ENCODE measurements at places on chromosomes 1 and 21.
A peak's percentile ranks its signal among the peaks of the same experiment; 100 is the strongest.

- no peak for DNase-seq
Observed at GRCh38 chr1:172517545-172517944, 15.4 kb upstream of the SUCO start.

DNA sequence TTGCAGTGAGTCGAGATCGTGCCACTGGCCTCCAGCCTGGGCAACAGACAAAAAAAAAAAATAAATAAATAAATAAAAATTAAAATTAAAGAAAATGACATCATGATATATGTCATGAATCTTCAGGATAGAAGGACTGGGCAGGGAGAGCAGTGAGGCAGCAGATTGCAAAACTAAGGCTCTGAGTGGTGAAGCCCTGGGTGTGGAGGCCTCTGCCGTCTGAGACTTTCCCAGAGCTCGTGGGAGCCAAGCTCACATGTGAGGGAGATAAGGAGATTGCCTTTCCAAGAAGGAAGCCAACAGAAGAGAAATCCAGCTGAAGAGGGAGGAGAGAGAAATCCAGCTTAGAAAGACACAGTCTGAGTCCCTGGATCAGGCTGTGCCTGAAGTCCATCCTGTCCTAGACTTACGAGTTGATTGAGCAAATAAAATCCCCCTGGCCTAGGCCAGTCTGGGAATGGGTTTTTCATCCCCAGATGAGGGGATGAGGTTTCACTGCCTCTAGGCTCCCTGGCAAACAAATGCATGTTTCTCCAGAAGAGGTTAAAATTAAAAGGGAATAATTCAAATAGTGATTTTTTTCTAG is 142.0 kb upstream of the IGSF21 start:
- DNase-seq, result no peak

DNA sequence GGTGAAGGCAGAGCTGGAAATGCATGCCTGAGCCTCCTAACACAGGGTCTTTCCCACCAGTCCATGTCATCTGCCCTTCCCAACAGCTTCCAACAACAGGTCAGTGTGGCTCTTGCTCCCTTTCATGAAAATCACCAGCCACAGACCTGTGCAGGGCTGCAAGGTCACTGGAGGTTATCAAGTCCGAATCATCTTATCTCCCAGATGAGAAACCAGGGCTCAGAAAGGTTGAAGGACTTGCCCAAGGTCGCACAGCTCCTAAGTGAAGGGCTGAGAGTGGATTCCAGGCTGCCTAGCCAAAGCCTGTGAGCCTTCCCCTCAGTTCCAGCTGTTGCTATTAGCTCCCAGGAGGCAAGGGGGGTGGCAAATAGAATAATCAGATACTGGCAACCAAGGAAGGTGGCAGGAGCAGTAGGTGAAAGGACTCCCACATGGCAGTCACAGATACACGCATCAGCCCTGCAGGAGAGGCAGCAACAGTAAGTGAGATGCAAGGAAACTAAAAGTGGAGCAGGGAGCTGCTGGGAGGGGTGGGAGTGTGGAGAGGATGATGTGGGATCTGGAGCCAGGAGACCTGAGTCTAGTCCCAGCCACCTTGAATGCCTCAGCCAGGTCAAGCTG is 74.2 kb downstream of the SSBP3 start:
- no peak for DNase-seq

GRCh38 chr21:43322805-43323204 is 104.1 kb downstream of the SIK1 start:
- no peak for DNase-seq

DNA sequence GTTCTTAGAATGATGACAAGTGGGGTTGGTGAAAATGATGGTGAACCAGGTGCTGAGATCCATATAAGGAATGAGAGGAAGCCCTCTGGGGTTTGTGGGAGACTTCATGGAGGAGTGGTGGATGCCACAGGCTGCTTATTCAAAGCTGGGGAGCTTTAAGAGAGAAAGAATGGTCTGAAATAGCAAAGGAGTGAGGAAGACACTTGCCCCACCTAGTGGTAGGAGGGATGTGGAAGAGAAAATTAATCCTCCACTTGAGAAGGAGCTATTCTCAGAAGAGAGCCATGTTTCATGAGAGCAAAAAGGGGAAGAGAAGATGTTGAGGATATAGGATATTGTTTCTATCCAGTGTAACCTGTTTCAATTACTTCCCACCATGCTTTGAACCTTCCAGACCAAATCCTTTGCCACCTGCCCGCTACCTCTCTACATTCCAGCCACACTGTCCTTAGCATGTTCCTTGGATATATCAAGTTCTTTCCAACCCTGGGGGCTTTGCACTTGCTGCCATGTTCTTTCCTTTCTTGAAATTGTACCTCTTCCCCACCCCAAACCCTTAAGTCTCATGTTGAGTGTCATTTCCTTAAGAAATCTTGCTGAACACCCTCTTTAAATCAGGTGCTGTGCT is 19.6 kb upstream of the ZNF648 start:
- DNase-seq, result peak; percentile 11

DNA sequence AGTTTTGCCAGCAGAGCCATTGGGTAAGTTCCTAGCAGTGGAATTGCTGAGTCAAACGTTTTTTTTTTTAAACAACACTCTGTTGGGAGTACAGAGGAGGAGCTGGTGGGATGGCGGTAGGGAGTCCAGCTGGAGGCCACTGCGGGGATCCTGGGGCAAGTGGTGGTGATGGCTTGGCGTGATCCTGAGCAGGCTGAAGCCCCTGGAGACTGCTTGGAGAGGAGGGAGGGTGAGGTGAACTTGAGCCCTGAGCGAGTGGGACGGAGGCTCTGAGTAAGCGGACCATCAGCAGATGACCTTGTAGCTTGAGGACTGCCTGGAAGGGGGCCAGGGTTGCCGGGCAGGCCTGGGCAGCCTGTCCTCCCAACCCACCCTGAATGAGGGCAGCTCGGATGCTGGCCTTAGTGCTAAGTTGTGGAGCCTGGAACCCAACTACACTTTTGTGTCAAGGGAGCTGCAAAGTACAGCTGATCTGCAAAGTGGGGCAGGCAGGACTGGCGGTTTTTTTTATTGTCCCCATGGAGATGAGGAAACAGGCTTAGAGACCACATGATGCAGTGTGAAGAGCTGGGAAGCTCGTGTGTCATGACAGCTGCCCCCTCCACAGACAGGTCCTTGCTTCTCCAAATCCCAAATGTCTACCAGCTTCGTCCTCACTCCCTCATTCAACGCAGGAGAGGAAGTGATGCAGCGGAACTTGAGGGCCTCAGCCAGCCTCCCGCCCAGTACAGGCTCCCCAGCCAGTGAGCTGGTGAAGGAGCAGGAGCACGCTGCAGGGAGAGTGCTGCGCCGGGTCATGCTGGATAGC is 20.2 kb downstream of the MRPL37 start:
- peak; percentile 37 for DNase-seq

- no peak for DNase-seq
Observed at GRCh38 chr1:14280909-14281308, 317.6 kb upstream of the KAZN start.

- no peak for DNase-seq
Observed at GRCh38 chr21:32022146-32022545, 149.3 kb downstream of the HUNK start.

DNA sequence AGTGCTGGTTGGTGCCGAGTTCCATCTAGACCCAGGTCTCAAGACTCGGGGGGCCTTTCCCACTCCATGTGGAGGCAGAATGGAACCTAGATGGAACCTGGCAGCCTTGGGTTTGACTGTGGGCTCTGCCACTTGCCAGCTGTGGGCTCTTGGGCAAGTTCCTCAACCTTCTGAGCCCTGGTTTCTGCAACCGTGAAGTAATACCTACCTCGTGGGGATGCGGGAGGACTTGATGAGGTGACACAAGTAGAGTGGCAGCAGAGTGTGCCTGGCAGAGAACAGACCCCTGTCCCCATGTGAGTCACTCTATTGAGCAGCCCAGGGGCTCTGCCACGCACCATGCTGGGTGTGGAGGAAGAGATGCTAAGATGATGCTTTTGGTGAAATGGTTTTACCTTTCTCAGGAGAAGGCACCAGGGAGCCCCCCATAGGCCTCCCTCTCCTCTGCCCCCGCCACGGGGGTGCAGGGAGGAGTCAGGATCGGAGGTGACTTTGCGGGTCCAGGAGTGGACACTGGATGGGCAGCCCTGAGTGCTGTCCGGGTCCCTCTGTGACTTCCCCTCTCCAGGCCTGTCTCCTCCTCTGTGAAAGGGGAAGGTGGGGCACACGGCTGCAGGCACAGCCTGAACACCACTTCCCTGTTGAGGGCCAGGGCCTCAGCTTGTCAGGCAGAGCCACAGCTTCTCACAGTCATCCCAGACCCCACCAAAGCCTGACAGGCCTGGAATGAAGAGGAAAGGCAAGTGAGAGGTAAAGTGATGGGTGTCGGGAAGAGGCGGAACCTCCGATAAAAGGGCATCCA is 36.7 kb upstream of the EDN2 start:
- no peak for DNase-seq

DNA sequence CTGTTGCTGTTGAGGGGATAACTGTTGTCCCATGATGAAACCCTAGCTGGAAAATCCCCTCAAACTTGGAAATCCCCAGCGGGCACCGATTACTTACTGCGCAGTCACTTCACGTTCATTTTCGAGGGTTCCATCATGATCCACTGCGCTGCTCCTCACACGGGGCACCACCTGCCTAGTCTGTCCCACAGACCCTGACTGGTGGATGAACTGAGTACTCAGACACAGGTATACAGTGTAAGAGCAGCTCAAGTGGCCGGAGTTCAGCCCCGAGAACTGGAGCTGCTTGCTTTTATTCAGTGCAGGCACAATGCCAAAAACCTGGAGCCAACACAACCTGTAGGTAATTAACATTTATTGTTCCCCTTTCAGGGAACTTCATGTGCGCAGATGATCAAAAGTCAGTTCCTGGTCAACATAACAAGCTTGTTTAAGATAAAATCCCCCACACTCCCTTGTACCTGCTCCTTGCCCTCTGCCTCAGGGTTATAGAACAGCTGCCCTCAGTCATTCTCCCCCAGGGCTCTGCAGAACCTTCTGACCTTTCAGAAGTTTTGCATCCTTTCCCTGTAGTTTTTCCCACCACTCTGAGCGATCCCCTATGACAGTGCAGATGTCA is 46.5 kb upstream of the PRELP start:
- no peak for DNase-seq

GRCh38 chr1:18962855-18963737 is 6.6 kb upstream of the IFFO2 start:
- no peak for DNase-seq

DNA sequence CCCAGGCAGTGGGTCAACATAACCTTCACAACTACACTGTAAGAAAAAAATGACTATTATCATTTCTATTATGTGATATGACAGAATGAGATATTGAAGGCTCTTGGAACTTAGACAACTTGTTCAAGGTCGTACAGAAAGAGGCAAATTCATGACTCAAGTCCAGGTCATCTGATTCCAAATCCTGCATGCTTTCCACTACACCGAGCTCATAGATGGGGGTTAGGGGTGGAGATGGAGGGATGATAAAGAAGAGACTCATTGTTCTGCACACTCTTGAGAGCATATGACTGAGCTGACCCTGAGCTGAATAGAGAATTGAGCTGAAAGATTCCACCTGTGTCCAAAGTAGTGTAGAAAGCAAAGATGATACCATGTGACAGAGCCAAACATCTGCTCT is 2.8 kb downstream of the FCRL6 start:
- DNase-seq, result peak; percentile 28

- peak; percentile 23 for DNase-seq
Observed at GRCh38 chr1:63603810-63604209, 10.6 kb downstream of the PGM1 start.

GRCh38 chr1:169931795-169932231 is 38.1 kb upstream of the SCYL3 start:
- peak; percentile 36 for DNase-seq

- no peak for DNase-seq
Observed at GRCh38 chr1:47687631-47688460, 250.0 kb downstream of the FOXD2 start.

DNA sequence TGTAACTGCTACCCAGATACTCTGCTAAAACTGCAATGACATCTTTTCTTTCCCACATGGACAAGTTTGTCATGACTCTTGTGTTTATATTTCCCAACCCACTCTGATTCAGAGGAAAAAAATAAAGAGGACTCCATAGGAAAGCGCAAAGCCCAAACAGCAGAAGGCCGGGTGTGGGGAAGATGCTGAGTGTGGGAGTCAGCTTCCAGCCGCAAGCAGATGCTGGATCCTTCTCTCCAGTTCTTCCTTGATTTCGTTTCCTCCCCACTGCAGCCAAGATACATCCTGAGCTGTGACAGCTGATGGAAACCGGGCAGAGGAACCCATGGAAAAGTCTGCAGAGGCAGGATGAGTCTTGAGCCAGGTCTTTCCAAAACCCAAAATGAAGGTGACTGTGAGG is 498.2 kb downstream of the PLPP3 start:
- peak; percentile 91 for DNase-seq

DNA sequence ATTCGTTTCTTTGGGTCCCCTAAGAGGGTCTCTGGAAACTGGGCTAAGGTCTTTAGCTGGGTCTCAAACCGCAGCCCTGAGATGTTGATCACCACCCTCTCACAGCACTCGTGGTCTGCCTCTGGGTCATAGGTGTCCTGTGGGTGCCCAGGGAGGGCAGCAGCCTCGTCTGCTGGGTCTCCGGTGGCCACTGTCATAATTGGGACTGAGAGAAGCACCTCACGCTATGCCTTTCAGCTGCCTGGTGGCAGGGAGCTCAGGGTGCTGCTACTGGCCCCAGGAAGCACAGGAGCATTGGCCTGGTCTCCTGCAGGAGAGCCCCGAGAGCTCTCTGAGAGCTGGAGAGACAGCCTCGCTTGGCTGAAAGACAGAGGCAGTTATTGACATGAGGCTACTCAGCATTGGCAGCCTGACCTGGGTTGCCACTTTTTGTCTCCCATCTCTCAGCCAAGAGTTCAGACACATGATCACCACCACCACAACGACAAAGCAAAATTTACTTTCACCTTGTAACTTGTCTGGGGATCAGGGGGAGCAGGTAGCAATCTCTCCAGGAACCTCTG is 1.5 kb downstream of the KCNA2 start:
- DNase-seq, result no peak

GRCh38 chr1:198185759-198186158 is 29.0 kb downstream of the NEK7 start:
- DNase-seq, result no peak

GRCh38 chr21:29675451-29675850 is 264.3 kb downstream of the GRIK1 start:
- DNase-seq, result no peak

GRCh38 chr1:224872832-224873433 is 56.5 kb upstream of the DNAH14 start:
- DNase-seq, result no peak

DNA sequence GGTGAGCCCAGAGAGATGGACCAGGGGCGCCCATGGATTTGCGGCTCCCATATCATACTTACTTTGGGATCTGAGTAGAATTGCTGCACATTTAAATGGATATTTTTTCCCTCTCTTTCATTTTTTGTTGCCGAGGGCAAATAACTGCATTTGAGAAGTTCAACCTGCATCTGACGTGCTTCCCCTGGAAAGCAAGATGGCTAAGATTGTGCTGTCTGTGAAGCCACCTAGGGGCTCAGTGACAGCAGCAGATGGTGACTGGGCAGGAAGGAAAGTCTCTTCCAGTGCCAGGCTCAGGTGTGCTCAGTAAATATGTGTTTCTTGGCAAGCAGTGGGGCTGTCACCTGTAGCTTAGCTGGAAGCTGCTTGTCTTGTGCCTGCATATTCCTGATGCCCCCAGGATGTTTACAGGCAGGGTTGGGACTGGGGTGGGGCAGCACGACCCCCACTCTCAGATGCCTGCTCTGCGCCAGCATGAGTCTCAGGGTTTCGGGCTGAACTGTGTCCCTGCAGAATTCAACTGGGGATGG is 59.8 kb upstream of the ETV3 start:
- no peak for DNase-seq

- DNase-seq, result no peak
Observed at GRCh38 chr21:42075686-42076471, 4.8 kb downstream of the UMODL1 start.

GRCh38 chr21:44582055-44582454 is 1.7 kb upstream of the KRTAP10-5 start:
- DNase-seq, result no peak

GRCh38 chr1:54861070-54861761 is 25.8 kb downstream of the DHCR24 start:
- DNase-seq, result no peak
